ENCODE measurements at places on chromosomes 6 and 20. TPM values are rescaled to one million over a fixed set of nuclear protein-coding genes. Genes with fewer than 3 reads are reported as not detected.

The SSTR4 gene
- not detected for total RNA-seq

The HLA-DRB1 gene
- total RNA-seq, result not detected

The CDSN gene
- total RNA-seq, result not detected

GRCh38 chr20:760751-761417, 7.4 kb downstream of the SLC52A3 start:
- DNase-seq, result peak; percentile 26

- DNase-seq, result no peak
Observed at GRCh38 chr6:35309611-35310264, 12.1 kb downstream of the DEF6 start.

GRCh38 chr20:4455301-4455701, 266.4 kb upstream of the PRND start:
- DNase-seq, result no peak

DNA sequence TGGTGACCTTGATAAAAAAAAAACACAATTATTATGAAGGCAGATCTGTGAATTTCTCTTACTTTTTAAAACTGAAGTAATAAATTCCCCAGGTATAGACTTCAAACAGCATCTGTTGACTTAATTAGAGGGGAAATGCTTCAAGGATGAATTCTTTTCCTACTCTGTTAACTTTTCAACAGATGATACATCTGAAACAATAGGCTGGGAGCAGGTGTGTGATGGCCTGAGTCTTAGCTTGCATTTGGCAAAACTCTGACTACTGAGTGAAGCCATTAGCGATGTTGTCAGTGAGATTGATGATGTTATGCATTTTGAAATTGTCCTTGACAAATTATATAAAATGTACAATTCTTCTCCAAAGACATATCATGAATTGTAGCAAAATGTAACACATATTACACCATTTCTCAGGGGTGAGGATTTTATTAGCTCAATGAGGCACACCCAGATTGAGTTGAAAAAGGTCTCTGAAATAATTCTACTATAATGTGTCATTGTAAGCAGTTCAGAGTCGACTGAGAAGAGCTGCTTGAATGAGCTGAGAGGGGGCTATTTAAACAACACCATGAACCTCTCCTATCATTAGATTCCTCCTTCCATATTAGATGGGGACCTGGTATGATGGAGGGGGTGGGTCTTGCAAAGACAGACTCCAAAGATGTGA, 39.6 kb upstream of the OGFRL1 start:
- DNase-seq, result peak; percentile 52
